ENCODE measurements at places on chromosomes 5 and 9. TPM values are rescaled to one million over a fixed set of nuclear protein-coding genes. Genes with fewer than 3 reads are reported as not detected.

Gene PCDHGB2
- 4.6 TPM for polyA plus RNA-seq

Gene POU4F3
- polyA plus RNA-seq, result 0.02 TPM

Gene IL5
- polyA plus RNA-seq, result not detected

DNA sequence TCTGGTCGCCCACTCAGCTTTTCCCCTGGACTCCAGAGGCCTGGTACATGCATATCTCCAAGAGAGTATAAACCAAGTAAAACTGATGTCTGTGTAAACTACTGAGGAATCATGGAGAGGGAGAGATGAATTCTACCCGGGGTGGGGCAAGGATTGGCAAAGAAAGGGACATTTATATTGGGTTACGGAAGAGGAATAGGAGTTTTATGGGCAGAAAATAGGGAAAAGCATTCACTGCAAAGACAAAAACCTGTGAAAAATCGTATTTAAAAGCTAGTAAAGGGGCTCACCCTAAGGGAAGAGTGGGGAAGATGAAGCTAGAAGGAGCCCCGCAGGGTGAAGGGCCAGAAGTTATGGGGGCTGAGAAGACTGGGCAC lies 248.0 kb upstream of the KLF4 start:
- no peak for DNase-seq

DNA sequence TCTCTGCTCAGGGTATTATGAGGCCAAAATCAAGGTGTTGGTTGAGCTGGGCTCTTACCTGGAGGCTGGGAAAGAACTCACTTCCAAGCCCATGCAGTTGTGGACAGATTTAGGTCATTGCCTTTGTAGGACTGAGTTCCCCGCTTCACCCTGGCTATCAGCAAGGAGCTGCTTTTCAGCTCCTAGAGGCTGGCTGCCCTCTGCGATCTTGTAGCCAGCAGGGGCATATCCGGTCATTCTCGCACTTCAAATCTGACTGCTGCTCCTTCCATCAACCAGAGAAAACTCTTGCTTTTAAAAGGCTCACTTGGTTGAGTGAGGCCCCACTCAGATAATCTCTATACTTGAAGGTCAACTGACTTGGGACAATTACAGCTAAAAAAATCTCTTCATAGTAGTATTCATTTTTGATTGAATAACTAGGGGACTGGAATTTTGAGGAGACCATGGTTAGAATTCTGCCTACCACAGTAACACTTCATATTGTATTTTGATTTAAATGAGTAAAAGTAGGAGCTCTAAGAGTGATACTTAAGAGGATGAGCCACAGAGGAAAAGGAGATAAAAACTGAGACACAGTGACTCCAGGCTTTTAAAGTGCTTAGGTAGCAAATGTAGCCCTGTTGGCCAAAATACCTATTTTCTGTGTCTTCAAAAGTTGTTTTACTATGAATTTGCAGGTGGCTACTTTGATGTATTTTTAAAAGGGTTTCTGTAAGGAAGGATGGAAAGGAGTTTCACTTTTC lies 137.4 kb downstream of the CD180 start:
- DNase-seq, result no peak

- no peak for DNase-seq
Measured at GRCh38 chr5:66959653-66960052, 236.9 kb downstream of the CD180 start.

- no peak for DNase-seq
Measured at GRCh38 chr5:78537821-78538220, 110.8 kb downstream of the LHFPL2 start.

DNA sequence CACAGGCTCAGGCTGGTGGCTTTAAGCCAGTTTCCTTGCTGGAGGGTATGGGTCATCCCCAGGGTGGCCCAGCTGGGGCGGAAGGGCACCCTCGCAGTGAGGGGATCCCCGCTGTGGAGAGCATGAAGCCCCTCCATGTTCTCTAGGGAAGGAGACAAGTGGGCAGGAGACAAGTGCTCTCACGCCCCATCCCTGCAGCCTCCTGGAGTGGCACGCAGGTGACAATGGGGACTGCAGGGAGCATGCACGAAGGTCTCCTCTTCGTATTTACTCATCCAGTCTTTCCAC lies 83.3 kb downstream of the GTF3C4 start:
- DNase-seq, result no peak

DNA sequence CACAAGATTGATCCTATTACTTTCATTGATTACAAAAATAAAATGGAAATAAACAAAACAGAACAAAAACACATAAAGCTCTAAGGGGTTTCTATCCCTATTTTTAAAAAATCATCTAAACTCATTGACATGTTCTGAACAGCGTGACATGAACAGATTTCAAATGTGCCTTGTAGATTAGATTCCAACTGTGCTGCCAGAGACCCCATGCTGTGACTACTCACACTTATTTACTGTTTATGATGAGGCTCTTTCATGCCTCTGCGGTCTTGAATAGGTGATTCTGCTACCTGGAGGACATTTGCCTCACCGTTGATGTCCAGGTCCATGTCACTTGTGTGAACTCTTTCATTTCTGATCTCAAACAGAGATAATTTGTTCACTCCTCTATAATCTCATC lies 990.2 kb downstream of the CDH12 start:
- DNase-seq, result no peak

GRCh38 chr5:124628721-124629596 lies 117.5 kb downstream of the ZNF608 start:
- peak; percentile 82 for DNase-seq

DNA sequence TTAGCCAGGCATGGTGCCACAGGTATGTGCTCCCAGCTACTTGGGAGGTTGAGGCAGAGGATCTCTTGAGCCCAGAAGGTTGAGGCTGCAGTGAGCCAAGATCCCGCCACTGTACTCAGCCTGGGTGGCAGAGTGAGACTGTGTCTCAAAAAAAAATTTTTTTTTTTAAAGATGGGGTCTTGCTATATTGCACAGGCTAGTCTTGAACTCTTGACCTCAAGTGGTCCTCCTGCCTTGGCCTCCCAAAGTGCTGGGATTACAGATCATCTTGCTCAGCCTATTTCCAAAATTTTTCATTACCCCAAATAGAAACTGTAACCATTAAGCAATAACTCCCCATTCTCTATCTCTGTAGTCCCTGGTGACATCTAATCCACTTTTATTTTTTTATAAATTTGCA lies 4.4 kb upstream of the TBC1D13 start:
- no peak for DNase-seq

DNA sequence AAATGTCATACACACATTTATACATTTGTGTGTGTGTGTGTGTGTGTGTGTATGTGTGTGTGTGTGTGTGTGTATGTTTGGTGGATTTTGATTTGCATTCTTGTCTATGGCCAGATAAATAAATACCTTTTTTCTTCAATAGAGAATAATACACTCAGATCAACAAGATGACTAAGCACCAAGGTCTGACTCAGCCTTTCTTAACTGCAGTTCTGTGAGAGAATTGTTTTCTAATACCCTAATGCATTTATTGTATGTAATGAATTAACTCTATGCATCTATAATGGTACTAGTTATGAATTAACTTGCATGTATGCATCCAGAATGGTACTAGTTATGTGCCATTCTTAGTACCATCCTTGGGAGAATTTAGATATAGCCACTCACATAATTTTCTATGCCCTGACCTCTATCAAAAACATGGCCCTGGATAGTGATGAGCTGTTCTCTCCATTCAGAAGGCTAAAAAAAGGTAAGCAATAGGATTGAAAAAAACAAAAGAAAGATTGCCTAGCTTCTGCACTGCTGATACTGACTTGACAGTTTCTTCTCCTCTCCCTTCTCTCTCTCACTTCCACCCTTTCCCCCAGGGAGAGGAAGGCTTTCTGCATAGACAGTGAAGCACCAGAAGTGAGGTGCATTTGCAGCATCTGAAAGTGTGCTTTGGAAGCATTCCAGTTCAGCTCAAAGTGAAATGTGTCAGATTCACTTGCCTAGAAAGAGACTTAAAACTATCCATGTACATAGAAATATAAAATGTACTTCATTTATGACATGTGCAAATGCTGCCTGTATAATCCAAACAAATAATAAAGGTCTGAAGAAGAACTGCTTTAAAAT lies 55.1 kb upstream of the CCDC112 start:
- peak; percentile 13 for DNase-seq
